ENCODE measurements at places on chromosomes 13 and 19.
A peak's percentile ranks its signal among the peaks of the same experiment; 100 is the strongest.

- no peak for DNase-seq
These were observed 1.0 kb downstream of the COL4A1 start for GRCh38 chr13:110305949-110306339.

GRCh38 chr13:100178309-100178708 lies 89.4 kb downstream of the PCCA start:
- no peak for DNase-seq

- no peak for DNase-seq
These were observed 14.4 kb upstream of the CEBPA start for GRCh38 chr19:33316541-33317264.

GRCh38 chr13:113048766-113049165 lies 56.8 kb upstream of the F7 start:
- DNase-seq, result no peak

DNA sequence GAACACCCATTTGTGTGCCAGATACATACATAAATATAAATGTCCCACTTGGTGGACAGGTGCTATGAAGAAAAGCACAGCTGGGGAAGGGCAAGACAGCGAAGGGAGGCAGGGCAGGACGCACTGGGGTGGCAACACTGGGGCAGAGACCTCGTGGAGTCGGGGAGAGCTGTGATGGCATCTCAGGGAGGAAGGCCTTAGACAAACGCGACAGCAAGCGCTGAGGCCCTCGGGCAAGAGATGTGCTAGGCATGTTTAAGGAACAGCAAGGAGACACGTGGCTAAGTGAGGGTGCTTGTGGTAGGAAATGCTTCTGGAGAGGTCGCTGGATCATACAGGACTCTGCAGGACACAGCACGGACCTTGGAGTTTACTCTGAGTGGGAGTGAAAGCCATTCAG lies 23.3 kb upstream of the CCNP start:
- DNase-seq, result no peak

GRCh38 chr19:49716154-49716553 lies 25.2 kb downstream of the CPT1C start:
- no peak for DNase-seq

- no peak for DNase-seq
These were observed 10.0 kb downstream of the DPF1 start for GRCh38 chr19:38213911-38214625.

GRCh38 chr19:572743-573518 lies 535 bp downstream of the BSG start:
- no peak for DNase-seq

DNA sequence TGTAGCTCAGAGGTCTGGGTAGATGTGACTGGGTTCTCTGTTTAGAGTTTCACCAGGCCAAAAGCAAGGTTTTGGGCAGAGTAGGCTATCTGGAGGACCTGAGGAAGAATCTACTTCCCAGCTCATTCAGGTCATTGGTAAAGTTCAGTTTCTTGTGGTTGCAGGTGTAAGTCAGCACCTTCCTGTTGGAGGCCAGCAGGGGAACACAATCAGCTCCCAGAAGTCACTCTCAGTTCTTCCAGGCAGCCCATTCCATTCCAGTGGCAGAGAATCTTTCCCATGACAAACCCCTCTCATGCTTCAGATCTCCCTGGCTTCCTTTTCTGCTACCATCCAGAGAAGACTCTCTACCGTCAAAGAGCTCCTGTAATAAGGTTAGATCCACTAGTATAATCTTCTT lies 176.2 kb upstream of the UFM1 start:
- no peak for DNase-seq

DNA sequence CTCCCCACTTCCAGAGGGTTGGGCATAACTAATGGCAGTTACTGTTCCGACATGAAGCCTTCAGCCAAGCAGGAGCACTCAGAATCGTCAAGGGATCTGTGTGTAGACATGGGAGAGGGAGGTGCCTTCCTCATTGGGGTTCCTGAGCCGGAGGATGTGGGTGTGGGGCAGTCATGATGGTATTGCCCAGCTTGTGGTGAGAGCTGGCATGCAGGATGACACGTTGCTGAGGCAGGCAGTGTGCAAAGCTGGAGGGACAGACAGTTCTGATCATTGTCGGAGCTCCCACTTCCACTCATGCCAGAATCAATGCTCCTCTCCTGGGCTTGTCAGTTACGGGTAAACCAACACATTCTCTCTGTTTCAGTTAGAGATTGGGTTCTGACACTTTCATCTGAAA lies 83.9 kb upstream of the TSC22D1 start:
- DNase-seq, result no peak

GRCh38 chr19:3632739-3633558 lies 6.4 kb upstream of the CACTIN start:
- no peak for DNase-seq

DNA sequence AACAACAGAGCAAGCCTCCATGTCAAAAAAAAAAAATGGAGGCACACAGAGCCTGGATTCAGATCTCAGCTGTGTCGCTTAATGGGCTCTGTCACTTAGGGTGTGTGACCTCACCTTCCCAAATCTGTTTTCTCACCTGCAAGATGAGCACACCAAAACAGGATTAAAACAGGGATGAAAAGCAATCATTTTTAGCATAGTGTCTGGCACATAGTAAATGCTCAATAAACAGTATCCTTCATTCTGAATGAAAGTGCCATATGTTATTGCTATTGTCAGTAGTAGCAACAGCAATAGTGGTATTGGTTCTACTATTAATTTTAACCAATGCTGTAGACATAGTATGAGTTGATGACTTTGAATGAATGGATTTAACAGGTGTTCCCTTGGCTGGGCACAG lies 23.3 kb downstream of the SAMD4B start:
- DNase-seq, result no peak

GRCh38 chr19:56119582-56119978 lies 1.5 kb downstream of the ZNF787 start:
- DNase-seq, result no peak

- DNase-seq, result no peak
These were observed 5.8 kb downstream of the PEG3 start for GRCh38 chr19:56834564-56835375.

- DNase-seq, result no peak
These were observed 15.7 kb downstream of the PNPLA6 start for GRCh38 chr19:7550987-7551761.

DNA sequence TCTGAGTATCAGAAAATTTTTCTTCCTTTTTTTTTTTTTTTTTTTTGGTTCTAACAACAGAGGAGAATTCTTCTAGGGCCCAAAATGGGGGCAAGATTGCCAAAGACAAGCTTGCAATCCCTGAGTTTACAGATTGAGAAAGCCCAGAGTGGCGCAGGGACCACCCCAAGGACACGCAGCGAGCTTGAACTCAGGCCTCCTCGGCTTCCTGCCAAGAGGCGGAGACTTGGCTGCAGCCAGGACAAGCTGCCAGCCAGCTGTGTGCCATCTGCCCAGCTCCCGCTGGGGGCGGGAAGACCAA lies 506 bp upstream of the MRPL34 start:
- DNase-seq, result no peak

- peak; percentile 61 for DNase-seq
These were observed 24.3 kb downstream of the NFILZ start for GRCh38 chr19:8654591-8655339.

GRCh38 chr19:57047743-57048142 lies 72.0 kb upstream of the USP29 start:
- no peak for DNase-seq

DNA sequence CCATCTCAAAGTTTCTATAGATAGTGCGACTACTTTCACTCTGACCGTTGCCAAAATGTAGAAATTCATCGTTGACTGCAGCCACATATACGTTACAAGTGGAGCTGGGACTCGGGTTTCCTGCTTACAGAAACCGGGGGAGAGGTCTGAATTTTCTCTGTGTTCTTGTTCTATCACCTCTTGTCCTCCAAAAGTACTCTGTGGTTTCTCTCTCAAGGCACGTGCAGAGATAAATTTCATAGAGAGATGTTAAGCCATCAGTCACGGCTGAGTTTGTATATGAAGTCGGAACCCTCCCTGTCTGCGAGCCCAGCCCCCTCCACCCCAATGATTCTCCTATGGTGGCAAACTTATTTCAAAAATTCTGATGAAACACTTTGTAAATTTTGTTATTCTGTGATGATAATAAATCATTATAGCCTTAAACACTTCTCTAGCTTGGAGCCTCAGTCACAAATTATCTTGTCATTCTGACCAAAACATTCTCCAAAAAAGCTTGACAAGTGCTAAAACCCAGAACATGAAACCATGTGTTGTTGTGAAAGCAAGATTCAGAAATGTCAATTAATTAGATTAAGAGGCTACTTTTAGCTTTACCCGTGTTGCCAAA lies 87.5 kb downstream of the TSHZ3 start:
- no peak for DNase-seq

DNA sequence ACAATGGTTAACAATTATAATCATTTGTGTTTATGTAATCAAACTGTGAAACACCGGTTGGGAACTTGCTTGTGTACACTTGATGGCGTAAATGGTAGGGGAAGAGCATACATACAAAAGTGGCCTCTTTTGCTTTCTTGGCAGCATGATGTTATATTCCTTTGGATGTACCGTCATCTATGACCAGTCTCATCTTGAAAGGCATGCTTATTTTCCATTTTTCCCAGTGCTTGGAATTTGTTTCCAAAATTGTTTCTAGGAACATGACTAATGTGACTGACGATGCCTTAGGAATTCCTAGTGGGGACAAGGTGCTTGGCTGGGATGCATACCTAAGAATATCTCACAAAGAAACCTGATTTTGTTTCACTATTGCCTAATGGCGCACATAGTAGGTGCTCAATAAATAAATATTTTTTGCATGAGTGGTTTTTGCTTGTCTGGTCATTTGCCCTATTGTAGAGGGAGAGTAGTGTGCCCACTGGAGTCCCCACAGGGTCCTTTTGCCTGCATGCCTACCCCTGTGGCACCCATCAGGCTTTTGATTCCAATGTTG lies 45.5 kb downstream of the SAE1 start:
- DNase-seq, result no peak

DNA sequence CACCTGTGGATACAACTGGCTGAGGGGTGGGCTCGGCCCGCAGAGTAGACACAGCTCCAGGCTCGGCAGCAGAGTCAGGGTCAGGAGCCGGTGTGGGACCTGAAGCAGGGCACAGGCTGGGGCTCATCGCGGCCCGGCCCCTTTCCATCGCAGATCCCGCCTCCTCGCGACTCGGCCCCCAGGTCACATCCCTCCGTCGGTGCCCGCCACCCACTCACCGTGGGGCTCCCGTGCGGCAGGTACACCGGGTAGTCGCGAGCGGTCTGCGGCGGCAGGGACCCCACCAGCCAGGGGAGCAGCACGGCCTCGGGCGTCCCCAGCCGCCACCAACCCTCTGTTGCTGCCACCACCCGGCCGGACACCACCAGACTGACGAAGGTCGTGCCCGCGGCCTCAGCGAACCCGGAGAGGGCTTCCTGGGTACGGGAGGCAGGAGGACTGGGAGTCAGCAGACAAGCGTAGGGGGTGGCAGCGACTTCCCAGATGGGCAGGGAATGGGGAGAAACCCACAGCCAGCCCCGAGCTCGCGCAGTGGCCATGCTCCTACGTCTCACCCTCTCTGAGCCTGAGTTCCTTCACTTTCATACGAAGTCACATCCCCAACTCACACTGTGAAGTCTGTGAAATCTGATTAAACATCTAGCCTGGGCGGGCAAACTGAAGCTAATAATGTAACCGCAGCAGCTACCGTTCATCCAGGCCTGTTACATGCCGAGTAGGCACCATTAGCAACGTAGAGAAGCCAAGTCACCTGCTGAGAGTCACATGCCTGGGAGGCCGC lies 3.7 kb downstream of the FUZ start:
- peak; percentile 15 for DNase-seq

DNA sequence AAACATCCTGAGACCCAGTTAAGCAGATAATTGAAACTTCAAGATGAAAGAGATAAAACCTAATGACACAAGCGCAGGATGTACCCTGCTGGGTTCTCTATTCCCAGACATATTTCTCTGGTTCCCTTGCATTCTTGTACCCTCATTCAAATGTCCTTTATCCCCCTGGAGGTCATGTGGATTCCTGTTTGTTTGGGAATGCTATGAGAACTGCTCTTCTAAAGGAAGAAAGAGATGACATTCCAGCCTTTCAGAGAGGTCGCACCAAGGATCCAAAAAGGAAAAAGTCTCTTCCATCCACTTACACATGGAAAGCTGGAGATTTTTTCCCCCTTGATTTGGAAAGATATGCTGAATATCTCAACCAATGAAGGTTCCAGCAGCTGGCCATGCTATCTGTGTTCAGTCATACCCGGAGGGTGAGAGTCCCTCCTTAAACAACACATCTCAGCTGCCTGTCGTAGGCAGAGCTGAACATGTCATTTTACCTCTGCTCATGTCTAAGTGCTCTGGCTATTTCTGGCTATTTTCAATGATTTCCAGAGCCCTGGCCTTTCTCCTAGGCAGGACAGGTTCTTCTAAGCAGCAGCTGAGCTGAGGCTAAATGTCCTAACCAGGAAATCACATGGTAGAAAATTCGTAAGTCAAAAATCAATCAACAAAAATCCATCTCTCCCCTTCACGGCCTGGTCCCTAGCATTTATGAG lies 52.5 kb downstream of the C13orf42 start:
- no peak for DNase-seq

GRCh38 chr19:46745521-46746280 lies at the start of gene FKRP:
TSS of gene FKRP (plus strand) at chr19:46746057. CDS start at chr19:46755451, 9,394 bp downstream.
- DNase-seq, result peak; percentile 45

DNA sequence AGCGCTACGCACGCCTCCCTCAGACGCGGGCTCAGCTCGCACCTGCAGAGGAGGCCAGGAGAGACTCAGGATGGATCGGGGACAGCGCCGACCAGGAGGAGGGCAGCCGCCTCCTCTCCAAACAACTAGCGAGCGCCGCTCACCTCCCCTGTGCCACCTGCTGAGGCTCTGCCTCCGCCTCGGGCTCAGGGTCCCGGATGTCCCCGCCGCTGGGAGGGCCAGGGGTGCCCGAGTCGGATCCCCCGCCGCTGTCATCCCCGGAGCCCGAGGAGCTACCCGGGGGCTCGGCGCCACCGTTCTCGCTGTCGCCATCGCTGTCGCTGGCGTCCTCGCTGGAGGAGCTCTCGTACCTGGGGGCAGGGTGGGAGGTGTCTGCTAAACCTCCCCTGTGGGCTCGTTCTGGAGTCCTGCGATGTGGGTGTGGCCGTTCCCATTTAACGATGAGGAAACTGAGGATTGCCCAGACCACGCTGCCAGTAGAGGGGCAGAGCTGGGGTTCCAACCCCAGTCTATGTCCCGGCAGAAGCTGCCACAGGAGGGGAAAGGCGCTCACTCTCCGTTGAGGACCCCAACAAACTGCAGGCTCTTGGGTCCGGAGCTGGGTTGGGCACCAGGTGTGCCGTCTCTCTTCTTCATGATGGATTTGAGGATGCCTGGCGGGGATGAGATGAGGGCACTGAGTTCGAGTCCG lies 9.2 kb downstream of the KANK3 start:
- no peak for DNase-seq

- no peak for DNase-seq
These were observed 640 bp upstream of the ZNF544 start for GRCh38 chr19:58227964-58228584.

DNA sequence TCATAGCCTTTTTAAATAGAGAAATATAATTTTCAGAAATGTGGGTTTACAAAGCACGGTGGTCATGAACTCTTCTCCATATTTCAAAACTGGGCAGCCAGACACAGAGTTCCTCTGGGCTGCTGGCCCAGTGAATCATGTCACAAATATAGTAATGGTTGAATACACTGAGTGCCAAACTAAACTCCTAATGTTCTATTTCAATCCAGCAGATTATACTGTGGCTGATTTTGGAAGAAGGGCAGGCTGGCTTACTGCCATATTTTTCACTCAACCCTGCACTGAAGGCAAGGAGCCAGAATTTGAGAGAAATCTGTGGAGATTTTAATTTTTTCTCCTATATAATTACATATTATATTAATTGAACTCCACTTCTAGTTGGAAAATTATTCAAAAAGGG lies 17.0 kb upstream of the PRR20A start:
- no peak for DNase-seq

All from stimulated activated CD4-positive, alpha-beta T cell treated with anti-CD3 and anti-CD28 coated beads, TNF-alpha, amount 100 ng/mL, for 1 hour (primary cell).